ENCODE measurements at places on chromosomes 3 and 15.

DNA sequence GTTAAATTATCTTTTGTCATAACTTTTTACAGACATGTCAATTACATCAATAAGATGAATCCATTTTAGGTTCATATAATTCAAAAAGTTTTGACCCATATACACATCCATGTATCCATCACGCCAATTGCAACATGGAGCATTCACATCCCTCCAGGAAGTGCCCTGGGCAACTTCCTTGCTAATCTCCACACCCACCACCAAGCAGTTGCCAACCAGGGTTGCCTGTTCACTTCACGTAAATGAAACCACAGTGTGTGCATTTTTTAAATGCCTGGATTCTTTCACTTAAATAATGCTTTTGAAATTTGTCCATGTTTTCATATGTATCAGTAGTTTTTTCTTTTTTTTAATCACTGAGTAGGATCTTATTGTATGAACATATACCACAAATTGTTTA, 40.7 kb upstream of the LYZL4 start:
- DNase-seq, result no peak

- peak; percentile 61 for DNase-seq
Measured at GRCh38 chr3:41881233-41881821, 80.6 kb downstream of the ULK4 start.

- peak; percentile 86 for DNase-seq
Measured at GRCh38 chr15:77836121-77836692, 203.5 kb upstream of the LINGO1 start.

GRCh38 chr3:71528816-71529215, 54.7 kb downstream of the FOXP1 start:
- DNase-seq, result no peak

DNA sequence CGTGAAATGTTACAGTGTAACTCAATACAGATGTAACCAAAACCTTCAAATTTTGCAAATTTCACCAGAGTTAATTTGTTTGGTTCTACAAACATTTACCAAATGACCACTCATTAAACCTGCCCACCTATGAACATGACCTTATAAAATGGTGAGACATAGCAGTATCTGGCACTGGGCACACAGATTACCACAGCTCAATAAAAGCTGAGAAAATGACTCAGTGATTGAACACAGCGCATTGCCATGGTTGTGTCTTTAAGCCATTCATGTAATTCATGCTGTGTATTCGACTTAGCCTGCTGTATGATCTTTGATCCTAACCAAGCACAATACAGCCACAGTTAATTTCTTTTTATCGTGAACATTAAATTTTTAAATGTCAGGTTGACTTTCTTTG, 11.3 kb downstream of the PPARG start:
- no peak for DNase-seq

DNA sequence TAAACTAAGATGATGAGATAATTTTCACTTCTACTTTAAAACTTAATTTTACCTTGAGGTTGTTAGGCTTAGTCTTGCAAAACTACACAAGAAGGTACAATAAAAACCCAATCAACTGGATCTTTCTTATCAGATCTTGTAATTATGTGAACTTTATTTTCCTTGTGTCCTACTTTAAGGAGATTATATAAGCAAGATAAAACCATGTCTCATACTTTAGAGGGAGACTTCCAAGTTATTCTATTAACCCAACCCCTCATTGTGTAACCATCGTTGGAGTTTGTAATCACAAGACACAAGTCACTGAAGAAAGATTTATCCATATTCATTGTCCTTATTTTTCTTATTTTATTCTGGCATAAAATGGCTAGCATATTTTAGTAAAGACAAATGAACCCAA, 165.6 kb downstream of the SERPINI1 start:
- no peak for DNase-seq

DNA sequence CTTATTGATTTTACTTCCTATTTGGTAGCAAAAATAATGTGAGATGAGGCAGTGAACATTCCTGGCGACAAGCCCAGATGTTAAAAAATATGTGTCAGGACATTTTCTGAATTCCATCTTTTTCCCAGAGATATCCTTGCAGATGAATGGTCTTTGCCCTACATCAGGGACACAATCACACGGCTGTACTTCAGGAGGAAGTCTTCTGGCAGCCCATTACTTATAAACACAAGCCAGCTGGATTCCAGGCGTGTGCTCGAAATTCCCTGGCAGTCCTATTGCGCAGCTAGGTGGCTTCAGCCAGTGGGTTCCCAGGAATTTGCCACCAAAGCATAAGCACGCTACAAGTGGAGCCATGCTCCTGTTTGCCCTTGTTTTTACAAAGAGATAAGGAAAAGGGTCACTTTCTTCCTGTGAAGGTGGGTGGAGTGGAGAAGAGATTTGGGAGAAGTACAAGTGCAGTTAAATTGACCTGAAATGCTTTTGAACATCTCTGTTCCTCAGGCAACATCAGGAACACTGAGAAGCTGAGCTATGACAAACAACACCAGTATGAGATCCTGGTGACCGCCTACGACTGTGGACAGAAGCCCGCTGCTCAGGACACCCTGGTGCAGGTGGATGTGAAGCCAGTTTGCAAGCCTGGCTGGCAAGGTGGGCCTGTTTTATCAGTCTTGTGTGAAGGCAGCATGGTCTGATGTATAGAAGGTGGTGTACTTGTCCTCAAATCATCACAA, 257.1 kb upstream of the TRIM42 start:
- no peak for DNase-seq

GRCh38 chr3:67030785-67031740, 33.0 kb downstream of the KBTBD8 start:
- no peak for DNase-seq

- no peak for DNase-seq
Measured at GRCh38 chr3:24678021-24678420, 183.4 kb upstream of the THRB start.

DNA sequence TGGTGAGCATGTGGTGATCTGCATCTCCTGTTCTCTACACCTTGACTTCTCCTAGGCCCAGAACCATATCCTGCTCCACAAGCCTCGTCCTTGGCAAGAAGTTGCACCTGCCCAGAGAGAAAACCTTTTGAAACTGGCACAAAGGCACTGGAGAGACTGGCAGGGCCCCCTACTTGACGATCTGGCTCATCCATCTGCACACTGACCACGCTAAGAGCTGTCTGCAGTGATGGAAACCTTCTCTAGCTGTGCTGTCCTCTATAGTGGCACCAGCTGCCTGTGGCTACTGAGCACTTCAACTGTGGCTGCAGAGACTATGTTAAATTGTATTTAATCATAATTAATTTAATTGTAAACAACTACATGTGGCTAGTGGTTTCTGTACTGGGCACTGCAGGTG, 26.2 kb upstream of the SRP14 start:
- no peak for DNase-seq

DNA sequence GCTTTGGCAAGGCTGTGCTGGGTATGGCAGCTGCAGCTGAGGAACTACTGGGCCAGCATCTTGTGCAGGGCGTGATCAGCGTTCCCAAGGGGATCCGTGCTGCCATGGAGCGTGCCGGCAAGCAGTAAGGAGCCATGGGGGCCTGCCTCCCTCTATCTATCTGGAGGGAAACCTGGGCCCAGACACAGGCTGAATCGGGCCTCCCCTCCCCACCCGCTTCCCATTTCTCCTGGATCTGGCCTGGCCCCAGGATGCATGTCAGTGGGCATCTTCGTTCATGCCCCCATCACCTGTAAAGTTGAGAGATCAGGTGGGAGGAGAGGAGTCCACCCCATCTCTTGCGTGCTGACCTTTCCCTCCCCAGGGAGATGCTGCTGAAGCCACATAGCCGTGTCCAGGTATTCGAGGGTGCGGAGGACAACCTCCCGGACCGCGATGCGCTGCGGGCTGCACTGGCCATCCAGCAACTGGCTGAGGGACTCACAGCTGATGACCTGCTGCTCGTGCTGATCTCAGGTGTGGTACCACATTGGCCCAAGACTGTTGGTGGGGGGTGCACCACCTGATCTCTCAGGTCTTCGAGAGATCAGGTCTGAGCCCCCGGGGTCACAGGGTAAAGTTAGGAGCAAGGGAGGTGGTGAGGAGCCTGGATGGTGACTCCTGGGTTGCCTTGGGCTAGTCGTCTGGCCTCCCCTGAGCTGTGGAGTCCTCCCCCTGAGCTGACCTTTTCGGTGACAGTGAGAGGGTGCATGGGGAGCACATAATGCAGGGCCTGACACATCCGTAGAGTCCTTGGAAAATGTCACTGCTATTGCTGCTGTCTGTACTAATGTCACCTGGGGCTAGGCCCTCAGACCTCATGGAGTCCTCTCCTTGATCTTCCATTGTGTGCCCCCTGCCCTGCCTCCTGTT, 3.2 kb downstream of the GLYCTK start:
- no peak for DNase-seq

- DNase-seq, result no peak
Measured at GRCh38 chr3:39896184-39896583, 86.8 kb downstream of the MYRIP start.

GRCh38 chr3:38348903-38349302, 2.3 kb downstream of the XYLB start:
- DNase-seq, result no peak

GRCh38 chr3:150090877-150091276, 120.2 kb upstream of the PFN2 start:
- no peak for DNase-seq

GRCh38 chr3:52480768-52481715, 14.1 kb upstream of the STAB1 start:
- DNase-seq, result no peak

DNA sequence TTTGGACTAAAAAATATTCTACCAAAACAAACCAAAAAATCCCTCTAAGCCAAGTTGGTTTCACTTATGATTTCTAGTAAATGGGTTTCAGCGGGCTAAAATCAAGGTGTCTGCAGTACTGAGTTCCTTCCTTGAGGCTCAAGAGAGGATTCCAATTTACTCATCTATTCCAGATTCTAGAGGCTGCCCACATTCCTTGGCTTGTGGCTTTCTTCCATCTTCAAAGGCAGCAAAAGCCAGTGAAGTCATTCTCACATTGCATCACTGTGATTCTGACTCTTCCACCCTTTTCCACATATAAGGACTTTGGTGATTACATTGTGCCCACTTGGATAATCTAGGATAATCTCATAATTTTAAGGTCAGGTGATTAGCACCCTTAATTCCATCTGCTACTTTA, 48.1 kb downstream of the DPPA2 start:
- no peak for DNase-seq

DNA sequence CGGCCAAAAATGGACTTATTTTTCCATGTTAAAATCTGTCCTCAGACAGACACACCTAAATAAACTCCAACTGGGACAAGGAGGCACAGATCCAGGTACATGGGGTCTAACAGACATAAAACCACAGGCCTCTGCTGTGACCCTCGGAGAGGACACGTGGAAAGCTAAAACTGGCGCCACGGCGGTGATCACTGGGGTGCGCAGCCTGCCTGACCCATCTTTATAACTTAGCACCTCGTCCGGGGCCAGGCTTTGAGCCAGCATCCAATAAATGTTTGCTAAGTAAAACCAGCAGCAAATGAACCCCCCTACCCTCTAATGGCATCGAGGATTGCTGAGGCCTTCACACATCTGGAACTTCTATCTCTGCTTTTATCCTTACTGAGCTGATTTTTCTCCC, 15.3 kb downstream of the PCSK6 start:
- DNase-seq, result no peak

DNA sequence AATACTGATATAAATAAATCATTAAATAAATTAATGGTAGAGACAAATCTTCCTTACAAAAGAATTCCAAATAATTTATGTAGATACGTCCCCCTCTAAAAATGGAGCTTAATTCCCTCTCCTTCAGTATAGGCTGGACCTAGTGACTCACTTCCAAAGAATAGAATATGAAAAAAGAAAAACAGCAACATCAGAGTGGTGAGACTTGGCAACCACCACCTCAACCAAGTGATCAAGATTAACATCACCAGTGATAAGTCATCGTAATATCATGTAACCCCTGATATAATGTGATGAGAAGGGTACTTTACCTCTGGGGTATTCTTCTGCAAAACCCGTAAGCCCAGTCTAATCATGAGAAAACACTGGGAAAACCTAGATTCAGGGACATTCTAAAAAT, 13.4 kb downstream of the GOLGB1 start:
- DNase-seq, result no peak

DNA sequence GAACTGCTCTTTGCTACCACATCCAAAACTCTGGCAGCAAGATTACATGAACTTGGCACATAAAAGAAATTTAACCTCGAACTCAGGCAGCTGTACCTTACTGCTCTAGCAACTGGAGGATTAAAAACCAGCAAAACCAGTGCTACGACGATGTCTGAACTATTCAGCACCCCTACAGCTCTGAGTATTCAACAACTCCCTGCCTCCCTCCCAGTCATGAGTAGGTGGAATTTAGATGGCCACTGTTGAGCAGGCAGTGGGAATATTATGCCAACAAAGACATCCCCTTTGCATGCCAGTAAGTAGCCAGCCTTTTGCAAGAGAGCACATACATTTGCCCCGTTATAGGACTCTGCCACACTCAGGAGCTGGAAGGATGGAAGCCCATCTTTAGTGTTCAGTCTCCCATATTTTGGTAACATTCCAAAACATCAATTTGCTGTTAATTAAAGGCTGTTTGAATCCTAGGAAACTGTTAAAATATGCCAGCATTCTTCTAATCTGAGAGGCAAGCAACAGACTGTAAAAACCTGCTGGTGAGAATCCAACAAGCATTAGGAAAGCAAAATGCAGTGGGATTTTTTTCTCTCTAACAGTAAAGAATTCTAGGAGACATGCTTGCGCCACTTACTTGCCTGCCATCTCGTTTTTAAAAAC, 85.4 kb downstream of the ZNF385D start:
- DNase-seq, result no peak

DNA sequence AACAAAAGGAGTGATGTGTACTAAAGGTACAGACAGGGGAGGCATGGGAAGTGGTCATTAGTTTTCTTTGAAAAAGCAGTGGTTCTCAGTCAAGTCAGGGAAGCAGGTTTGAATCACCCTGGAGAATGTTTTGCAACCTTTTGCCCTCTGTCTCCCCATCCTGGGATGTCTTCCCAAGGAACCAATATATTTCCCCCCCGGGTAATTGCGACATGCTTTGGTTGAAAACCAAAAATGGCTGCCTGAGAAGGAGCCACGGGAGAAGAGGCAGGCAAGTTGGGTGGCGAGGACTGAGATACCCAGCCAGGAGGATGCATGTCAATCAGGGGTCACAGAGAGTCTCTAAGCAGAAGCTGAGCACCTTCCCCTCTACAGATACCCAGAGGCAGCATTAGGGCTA, 20.2 kb upstream of the PPP1R2 start:
- DNase-seq, result no peak

DNA sequence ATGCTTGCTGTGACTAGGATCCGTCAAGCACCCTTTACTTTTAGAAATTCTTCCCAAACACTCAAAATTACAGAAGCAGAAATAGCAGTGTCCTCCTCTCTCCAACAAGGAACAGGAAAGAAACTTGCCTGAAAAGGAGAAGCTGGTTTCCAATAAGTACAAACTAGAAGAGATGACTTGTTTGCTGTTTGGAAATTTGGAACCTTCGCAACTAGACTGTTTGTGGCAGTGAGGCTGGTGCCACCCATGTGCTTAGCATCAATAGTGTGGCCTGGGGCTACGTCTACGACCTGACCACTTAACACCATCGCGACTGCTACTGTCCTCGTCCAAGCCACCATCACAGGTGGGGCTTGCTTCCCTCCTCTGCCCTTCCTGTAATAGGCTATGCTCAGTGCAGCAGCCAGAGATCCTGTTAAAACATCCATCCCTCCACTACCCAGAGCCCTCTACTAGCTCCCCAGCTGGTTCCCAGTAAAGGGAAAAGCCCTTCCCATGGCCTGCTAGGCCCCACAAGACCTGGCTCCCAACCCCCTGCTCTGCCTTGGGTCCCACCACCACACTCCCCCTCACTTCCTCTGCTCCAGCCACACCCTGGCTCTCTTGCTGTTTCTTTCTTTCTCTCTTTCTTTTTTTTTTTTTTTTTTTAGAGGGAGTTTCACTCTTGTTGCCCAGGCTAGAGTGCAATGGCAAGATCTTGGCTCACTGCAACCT, 52.6 kb upstream of the CCR2 start:
- DNase-seq, result no peak

Data from K562 (cell line).